Midbrain (tissue), 1 donor: ENCODE measurements at places on chromosomes 11 and 22.

GRCh38 chr22:49132009-49132408 is 695.7 kb downstream of the BRD1 start:
- no peak for DNase-seq

- DNase-seq, result no peak
Measured at GRCh38 chr11:118886681-118887111, 3.0 kb downstream of the CXCR5 start.

GRCh38 chr11:73579641-73580434 is 18.1 kb downstream of the FAM168A start:
- no peak for DNase-seq

GRCh38 chr11:102467853-102468580 is 15.5 kb upstream of the TMEM123 start:
- DNase-seq, result no peak
